ENCODE measurements at places on chromosomes 6 and 20.

- DNase-seq: no peak
Measured at GRCh38 chr6:116385459-116385802, 14.7 kb downstream of the DSE start.

- DNase-seq: no peak
Measured at GRCh38 chr20:58669287-58670006, 18.4 kb downstream of the STX16 start.

DNA sequence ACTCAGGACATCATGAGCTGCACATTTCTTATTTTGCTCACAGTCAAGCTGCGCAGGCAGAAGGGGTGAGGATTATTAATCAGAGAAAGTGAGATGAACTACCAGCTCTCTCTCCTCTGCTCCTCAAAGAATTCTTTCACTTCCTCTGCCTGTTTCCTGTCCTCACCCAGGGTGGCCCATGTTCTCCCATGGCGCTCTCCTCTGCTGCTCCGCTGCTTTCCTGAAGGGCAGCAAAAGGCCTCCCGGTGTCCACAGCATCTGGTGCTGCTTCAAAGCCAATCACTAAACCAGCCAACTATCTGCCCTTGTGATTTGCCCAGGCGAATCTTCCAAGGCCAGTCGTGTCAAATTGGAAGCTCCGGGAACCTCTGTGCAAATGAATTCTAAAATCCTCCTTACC, 324.2 kb downstream of the TPBG start:
- no peak for DNase-seq

DNA sequence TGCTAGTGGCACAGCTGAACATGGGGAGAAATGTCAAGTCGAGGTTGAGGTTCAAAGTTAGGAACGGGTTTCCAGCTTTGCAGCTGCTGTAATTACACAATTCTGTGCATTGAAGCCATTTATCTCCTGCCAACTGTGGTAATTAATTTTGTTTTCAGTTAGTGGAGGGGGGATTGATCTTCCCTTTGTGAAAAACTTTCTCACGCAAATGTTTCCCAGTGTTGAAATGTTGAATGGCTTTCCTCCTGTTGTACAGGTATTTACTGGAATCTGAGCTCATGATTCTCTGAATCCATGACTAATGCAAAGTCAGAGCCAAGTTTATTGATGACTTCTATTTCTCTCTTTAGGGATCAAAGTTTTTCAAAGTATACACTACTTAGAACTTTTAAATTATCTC, 198.4 kb upstream of the SLC35B3 start:
- no peak for DNase-seq

Data from hippocampal formation (tissue), 2 donors.